ENCODE measurements at places on chromosomes 16 and 17.

DNA sequence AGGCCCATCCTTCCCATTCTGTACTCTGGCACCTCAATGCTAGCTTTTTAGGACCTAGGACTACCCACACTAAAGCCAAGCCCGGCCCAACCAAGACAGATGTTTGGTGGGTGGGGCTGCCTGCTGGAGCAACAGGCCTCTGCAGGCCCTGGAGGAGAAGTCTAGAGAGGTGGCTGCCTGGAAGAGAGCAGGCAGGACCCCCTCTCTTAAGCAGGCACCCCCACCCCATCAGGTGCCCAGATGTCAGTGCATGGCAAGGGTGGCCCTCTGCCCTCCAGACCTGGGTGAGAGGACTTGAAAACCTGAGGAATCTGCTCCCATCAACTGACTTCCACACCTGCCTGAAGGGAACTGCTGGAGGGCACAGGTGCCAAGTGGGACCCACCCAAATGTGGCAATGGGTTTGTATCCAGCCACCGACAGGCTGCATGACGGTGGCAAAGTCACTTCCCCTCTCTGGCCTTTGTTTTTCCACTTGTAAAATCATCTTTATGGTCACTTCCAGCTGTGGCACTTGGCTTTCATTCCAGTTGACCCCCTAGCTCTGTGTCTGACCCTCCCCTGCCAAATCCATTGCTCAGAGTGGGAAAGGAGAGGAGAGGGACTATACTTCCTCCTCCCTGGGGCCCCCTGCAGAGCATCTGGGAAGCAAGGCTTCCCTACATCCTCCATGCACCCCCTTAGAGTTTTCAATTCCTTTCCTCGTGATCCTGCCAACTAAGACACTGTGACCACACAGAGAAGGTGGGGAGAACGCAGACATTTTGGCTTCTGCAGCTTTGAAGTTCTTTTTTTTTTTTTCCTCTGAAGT is 1.7 kb upstream of the STAT5A start:
- DNase-seq, result no peak

GRCh38 chr16:4306470-4307214 is 9.2 kb upstream of the GLIS2 start:
- peak; percentile 61 for DNase-seq

DNA sequence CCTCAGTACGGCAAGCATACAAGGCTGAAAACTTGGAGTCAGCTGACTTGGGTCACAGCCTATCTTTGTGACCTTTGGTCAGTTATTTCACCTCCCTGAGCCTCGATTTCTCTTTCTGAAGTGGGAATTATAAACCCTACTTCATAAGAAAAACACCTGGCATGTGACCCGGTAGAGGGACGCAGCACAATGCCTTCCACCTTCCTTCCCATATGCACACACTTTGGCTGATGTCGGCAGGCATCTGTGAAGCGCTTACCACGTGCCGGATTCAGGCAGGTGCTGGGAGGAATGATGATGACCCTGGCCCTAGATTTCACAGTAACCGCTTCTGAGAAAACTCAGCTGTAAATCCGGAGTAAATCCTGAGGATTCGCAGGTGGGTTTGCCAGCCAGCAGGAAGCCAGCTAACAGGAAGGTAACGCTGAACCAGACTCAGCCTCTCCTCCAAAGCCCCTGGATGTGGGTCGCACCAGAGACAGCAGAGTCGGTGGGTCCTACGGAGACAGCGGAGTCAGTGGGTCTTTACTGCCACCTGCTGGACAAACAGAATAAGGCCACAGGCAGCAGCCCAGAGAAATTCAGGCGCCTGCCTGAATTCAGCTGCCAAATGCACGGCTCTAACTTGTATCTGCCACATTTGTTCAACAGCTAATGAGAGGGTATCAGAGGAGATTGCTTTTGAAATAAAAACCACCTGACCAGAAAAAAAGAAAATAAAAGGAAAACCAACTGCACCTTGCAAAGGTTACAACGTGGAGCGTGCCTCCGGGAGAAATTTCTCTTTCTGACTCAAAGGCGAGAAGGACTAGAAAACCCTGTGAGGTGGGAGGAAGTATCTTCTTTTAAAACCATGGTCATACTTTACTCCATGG is 16.6 kb downstream of the COPRS start:
- peak; percentile 42 for DNase-seq

GRCh38 chr16:78092758-78093157 is 6.7 kb upstream of the WWOX start:
- no peak for DNase-seq

DNA sequence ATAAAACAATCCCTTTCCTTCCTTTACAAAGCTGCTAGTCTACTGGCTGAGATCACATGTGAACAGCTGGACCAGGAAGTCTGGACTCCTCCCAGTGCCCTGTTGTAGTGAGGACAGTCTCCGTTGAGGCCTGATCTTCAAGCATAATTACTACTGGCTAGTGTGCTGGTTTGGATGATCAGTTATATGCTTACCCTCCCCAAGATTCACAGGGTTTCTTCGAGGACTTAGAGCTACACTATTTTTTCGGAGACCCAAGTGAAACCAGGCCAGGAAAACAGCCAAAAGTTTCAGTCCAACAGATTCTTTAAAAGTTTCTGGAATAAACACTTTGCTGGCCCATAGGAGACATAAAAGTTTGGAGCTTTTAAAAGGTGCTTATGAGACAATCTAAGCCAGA is 194.9 kb upstream of the CDH11 start:
- no peak for DNase-seq

- DNase-seq, result no peak
These were observed 558 bp downstream of the SOX15 start for GRCh38 chr17:7589204-7589868.

DNA sequence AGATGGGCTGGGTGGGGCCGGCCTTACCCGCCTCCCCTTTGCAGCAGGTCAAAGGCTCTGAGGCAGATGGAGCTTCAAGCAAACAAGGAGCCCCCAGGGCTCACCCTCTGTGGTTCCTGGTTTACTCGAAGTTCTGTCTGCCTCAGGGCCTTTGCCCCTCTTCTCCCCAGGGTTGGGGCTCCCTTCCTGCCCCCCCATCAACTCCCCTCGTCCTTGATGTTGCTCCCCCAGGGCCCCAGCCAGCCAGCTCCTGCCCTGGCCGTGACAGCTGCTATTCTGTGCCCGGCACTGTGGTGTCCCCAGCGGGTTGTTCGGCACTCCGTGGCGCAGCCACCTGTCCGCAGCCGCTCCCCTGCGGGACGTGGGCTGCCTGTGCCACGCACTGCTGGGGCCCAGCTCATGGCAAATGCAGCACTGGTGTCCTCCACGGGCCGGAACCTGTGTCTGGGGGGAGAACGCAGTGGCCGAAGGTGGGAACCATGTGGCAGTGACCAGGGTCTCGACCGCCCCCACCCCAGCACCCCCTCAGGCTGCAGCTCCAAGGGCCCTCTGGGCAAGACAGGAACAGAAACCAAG is 4.3 kb upstream of the METRN start:
- no peak for DNase-seq

- no peak for DNase-seq
These were observed 8.4 kb upstream of the PCTP start for GRCh38 chr17:55742272-55743102.

GRCh38 chr17:14582996-14583395 is 282.1 kb downstream of the HS3ST3B1 start:
- DNase-seq, result no peak

DNA sequence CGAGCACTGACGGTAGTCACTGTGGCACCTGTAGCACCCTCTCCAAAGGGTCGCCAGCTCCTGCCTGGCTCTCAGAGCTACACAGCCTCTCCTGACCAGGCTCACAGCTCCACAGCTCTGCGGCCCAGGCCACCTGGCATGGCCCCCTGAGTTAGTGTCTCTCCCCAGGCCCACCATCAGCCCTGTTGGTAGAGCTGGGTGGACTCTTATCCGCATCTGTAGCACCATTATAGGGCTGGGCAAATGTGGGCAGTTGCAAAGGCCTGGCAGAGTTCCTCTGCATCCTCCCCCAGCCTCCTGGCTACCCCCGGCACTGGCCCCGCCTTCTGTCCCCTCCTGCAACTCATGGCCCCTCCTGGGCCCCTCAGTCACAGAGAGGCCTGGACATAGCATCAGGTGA is 18.2 kb downstream of the SCGB1C2 start:
- no peak for DNase-seq

- no peak for DNase-seq
These were observed 1.7 kb downstream of the ZNF267 start for GRCh38 chr16:31875112-31875803.

DNA sequence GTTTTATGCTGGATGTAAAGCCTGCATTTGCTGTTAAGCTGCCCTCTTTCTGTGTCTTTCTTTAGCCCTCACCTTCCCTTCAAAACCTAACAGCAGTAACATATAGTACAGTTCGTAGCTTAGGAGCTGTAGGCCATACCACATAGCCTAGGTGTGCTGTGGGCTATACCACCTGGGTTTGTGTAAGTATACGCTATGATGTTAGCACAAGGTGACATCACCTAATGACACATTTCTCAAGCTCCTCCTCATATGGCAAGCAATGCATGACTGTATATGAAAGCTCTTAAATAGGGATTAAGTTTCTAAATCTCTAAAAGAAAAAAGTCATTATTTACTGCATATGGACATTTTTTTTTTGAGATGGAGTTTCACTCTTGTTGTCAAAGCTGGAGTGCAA is 57.8 kb upstream of the TMEM97 start:
- no peak for DNase-seq

DNA sequence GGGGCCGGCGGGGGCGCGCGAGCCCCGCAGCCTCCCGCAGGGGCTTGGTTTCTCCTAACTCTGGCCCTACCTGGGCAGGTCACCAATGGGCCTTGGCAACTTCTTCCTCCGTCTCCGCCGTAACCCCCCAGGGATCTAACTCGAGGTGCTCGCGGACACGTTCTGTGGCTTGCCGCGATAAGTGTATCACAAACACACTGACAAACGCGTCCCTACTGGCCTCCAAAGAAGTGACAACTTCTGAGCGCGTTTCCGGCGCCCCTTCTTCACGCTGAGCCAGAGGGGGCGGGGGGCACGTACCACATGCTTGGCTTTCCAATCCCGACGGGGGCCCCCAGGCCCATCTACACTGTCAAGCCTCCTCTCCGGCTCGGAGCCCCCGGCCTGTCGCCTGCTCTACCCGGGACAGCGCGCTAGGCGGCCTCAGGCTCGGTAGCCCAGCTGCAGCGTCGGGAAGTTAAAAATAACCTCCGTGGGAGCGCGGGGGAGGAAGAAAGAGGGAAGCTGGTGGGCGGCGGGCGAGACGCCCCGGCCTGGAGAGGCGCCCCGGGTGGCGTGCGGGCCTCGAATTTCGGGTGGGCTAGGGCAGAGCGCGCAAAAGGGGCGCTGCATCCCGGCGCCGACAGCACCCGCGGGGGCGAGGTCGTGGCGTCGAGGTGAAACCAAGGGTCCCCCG is 725 bp upstream of the SPHK1 start:
- no peak for DNase-seq

GRCh38 chr17:61128661-61129115 is 271.0 kb upstream of the TBX2 start:
- DNase-seq, result no peak

DNA sequence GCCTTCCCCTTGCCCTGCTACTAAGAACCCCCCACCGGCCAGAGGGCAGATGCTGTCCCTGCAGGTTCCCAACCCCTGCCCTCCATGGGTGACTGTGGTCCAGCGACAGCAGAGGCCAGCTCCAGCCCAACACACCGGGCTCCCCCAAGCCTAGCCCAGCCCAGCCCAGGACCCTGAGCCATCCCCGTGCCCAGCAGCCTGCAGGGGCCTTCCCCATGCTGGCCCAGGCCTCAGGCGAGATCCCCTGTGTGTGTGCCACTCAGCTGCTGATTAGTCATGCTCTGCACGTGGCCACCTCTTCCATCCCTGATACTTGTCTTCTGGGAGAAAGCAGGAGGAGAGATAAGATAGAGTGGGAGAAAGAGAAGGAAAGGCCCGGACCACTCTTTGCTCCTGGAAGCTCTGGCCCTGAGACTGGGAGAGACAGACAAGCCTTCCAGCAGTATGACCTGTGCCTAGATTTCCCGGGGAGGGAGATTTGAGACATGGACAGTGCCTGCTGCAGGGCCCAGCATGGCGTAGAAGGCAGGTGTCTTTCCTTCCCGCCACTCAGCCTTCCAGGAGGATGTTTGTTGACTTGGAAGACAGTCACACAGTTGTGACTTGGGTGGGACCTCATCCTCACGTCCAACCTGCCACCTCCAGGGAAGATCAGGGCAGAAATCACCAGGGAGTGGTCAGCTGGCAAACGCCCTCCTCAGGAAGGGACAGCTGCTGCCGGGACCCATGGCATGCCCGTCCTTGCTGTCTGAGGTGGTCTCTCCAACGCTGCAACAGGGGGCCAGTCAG is 41.3 kb upstream of the RASD1 start:
- DNase-seq, result no peak

- DNase-seq, result no peak
These were observed 25.7 kb downstream of the MINK1 start for GRCh38 chr17:4858882-4859260.

- DNase-seq, result no peak
These were observed 24.5 kb downstream of the CDK5RAP3 start for GRCh38 chr17:47995241-47995935.

GRCh38 chr17:39164675-39165143 is 1.3 kb downstream of the ARL5C start:
- peak; percentile 56 for DNase-seq
